ENCODE measurements at places on chromosomes 6 and 20. TPM values are rescaled to one million over a fixed set of nuclear protein-coding genes. Genes with fewer than 3 reads are reported as not detected.

The CST2 gene
- total RNA-seq, result not detected

GRCh38 chr6:146297815-146298214, 245.8 kb upstream of the RAB32 start:
- DNase-seq, result no peak

DNA sequence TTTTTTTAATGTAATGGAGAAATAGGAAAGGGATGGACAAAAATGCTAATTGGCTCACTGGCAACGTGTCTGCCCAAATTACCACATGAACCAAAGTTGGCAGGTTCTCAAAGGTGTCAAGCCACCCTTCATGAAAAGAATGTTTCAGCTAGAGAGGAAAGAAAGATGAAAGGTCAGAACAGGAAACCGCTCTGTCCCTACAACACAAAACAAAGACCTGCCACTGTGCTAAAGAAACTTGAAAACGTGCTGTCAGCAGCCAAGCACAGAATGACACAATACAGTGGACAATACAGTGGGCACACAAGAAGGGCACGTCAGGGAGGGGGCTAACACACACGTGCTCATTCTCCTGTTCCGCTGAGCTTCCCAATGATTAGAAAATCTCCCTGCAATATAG, 4.9 kb downstream of the PREP start:
- DNase-seq, result no peak

The PCNA gene
- total RNA-seq, result 153 TPM

The SLC2A4RG gene
- total RNA-seq, result 14.3 TPM

All from hematopoietic multipotent progenitor cell (in vitro differentiated cells).